ENCODE measurements at places on chromosomes 1 and 21. TPM values are rescaled to one million over a fixed set of nuclear protein-coding genes. Genes with fewer than 3 reads are reported as not detected.

- no peak overlapping the region for H3K27ac ChIP-seq
- DNase-seq: no peak
- H3K4me1 ChIP-seq: peaks cover 6% of the 10 kb centered on the region
- H3K36me3 ChIP-seq: no peaks in the 10 kb centered on the region
These were observed 7.2 kb upstream of the ACTRT2 start for GRCh38 chr1:3014050-3014440.

- H3K4me3 ChIP-seq: no peak overlapping the region
- DNase-seq: no peak
- no peaks in the 10 kb centered on the region for H3K27me3 ChIP-seq
- H3K36me3 ChIP-seq: no peaks in the 10 kb centered on the region
- no peaks in the 10 kb centered on the region for H3K4me1 ChIP-seq
- no peak overlapping the region for H3K27ac ChIP-seq
These were observed 319.2 kb upstream of the RUNX1 start for GRCh38 chr21:35368326-35368725.

DNA sequence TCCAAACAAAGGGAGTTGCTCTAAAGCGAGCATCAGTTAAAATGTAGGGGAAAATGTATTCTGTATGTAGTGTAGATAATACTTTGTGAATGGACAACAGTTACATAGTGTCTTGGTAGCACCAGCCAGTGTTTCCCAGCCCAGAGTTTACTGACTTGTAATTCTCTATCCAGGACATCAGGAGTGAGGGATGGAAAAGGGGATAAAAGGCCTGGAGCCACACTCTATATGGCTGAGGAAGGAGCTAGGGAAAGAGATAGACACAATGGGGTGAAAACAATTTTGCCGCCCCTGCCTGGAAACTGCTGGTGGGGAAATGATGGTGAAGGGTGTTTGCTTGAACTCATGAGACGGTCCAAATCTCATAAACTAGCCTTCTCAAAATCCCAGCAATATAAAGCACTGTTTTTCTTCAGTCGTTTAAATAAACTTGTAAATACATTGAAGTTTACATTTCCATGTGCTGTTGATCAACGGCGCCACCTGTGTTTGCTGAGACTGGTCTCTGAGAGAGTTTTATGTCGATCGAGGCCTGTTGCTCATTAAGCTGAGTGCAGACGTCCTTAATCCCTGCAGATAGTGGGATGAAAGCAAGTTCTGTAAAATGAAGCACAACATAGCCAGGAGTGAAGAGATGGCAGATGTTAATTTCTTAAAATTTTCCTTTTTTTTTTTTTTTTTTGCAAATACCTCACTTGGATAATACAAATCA, 27.9 kb upstream of the AGO1 start:
- H3K4me1 ChIP-seq: no peaks in the 10 kb centered on the region
- no peak overlapping the region for H3K4me3 ChIP-seq
- no peak for DNase-seq
- H3K27me3 ChIP-seq: no peaks in the 10 kb centered on the region

- no peak overlapping the region for H3K4me3 ChIP-seq
- no peaks in the 10 kb centered on the region for H3K4me1 ChIP-seq
- no peak for DNase-seq
- no peaks in the 10 kb centered on the region for H3K27me3 ChIP-seq
- peaks cover 63% of the 10 kb centered on the region for H3K36me3 ChIP-seq
- no peak overlapping the region for H3K27ac ChIP-seq
These were observed 30.4 kb downstream of the TTC13 start for GRCh38 chr1:230948301-230948700.

GRCh38 chr1:3657096-3657475, 4.8 kb downstream of the TP73 start:
- H3K4me3 ChIP-seq: no peak overlapping the region
- peaks cover 4% of the 10 kb centered on the region for H3K4me1 ChIP-seq
- peaks cover 24% of the 10 kb centered on the region for H3K27me3 ChIP-seq

- DNase-seq: no peak
- H3K4me3 ChIP-seq: no peak overlapping the region
- no peaks in the 10 kb centered on the region for H3K27me3 ChIP-seq
- no peak overlapping the region for H3K27ac ChIP-seq
- no peaks in the 10 kb centered on the region for H3K4me1 ChIP-seq
These were observed 15.7 kb downstream of the RNF19B start for GRCh38 chr1:32948905-32949304.

Gene SPSB1
- total RNA-seq: 2.3 TPM
